Gastrocnemius medialis (tissue), 4 donors: ENCODE measurements at places on chromosomes 3 and 15. TPM values are rescaled to one million over a fixed set of nuclear protein-coding genes. Genes with fewer than 3 reads are reported as not detected.
A peak's percentile ranks its signal among the peaks of the same experiment; 100 is the strongest.

BLOC1S6 gene
- total RNA-seq = 32.9 TPM

- H3K36me3 ChIP-seq = no peaks in the 10 kb centered on the region
- H3K4me3 ChIP-seq = no peak overlapping the region
- no peak overlapping the region for H3K27ac ChIP-seq
Measured at GRCh38 chr3:39109086-39109485, 1.6 kb downstream of the TTC21A start.

CCDC39 gene
- not detected for total RNA-seq

IQCH gene
- 0.07 TPM for total RNA-seq

DNA sequence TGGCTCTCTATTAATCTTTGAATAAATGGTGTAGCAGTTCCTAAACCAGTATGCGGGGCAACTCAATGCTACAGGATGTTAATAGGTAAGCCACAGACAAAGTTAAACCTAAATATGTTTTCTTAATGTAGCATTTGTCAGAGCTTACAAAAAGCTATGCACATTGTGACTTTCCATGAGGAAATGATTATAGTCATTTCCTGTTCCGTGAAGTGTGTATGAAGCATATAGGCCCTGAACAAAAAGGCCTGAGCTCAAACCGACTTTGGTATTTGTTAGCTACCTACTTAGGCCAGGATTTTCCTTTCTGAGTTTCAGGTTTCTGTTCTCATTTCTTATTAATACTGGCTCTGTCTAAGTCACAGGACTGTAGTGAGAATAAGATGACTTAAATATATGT lies 14.2 kb downstream of the ZNF80 start:
- H3K27ac ChIP-seq = no peak overlapping the region
- DNase-seq = no peak
- no peaks in the 10 kb centered on the region for H3K36me3 ChIP-seq
- no peaks in the 10 kb centered on the region for H3K27me3 ChIP-seq

DNA sequence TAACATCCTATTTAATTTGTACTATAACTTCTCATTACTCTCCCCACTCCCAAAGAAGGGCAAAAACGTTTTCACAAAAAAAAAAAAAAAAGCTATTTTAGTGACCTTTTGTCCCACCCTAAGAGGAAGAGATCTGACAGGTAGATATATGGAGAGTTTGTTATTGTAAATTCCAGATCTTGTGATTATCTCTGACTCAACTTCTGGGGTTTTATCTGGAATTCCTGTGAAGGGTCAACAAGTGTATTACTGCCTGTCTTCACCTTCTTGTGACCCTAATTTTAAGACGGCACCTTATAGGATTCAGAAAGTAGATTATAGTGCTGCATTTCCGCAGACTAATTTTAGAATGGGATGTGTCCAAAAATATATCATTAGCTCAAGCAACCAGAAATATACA lies 205.9 kb upstream of the CDIN1 start:
- no peak overlapping the region for H3K27ac ChIP-seq
- H3K4me1 ChIP-seq = no peaks in the 10 kb centered on the region
- H3K27me3 ChIP-seq = no peaks in the 10 kb centered on the region
- no peak for DNase-seq
- no peak overlapping the region for H3K4me3 ChIP-seq

GPR160 gene
- total RNA-seq = 0.86 TPM

DNA sequence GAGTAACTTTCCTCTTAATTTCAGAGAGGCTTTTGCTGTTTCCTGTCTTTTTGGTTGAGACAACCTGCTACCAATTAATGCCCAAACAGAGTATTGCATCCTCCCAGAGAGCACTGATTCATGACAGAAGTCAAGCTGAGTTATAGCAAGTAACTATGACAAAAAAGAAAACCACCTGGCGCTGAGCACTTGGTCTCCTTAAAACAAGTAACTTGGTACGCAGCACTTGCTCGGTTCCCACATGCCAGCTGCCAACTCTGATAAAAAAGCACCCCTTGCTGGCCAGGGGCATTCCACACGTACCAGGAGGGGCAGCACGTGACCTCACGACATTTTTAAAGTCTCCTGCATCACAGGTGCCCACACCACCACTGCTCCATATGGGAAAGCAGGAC lies 13.5 kb upstream of the MYO5C start:
- no peaks in the 10 kb centered on the region for H3K27me3 ChIP-seq
- no peak for DNase-seq
- no peak overlapping the region for H3K4me3 ChIP-seq

PCLAF gene
- total RNA-seq = not detected

AGBL1 gene
- 3.8 TPM for total RNA-seq

GRCh38 chr15:94135486-94136147 lies 95.7 kb upstream of the MCTP2 start:
- no peak for DNase-seq
- no peak overlapping the region for H3K27ac ChIP-seq
- no peaks in the 10 kb centered on the region for H3K4me1 ChIP-seq
- H3K27me3 ChIP-seq = no peaks in the 10 kb centered on the region
- H3K36me3 ChIP-seq = no peaks in the 10 kb centered on the region

- no peaks in the 10 kb centered on the region for H3K27me3 ChIP-seq
- H3K36me3 ChIP-seq = no peaks in the 10 kb centered on the region
- no peak overlapping the region for H3K27ac ChIP-seq
- no peaks in the 10 kb centered on the region for H3K4me1 ChIP-seq
- DNase-seq = no peak
- no peak overlapping the region for H3K4me3 ChIP-seq
Measured at GRCh38 chr3:117597865-117598264, 888.3 kb downstream of the TUSC7 start.

DNA sequence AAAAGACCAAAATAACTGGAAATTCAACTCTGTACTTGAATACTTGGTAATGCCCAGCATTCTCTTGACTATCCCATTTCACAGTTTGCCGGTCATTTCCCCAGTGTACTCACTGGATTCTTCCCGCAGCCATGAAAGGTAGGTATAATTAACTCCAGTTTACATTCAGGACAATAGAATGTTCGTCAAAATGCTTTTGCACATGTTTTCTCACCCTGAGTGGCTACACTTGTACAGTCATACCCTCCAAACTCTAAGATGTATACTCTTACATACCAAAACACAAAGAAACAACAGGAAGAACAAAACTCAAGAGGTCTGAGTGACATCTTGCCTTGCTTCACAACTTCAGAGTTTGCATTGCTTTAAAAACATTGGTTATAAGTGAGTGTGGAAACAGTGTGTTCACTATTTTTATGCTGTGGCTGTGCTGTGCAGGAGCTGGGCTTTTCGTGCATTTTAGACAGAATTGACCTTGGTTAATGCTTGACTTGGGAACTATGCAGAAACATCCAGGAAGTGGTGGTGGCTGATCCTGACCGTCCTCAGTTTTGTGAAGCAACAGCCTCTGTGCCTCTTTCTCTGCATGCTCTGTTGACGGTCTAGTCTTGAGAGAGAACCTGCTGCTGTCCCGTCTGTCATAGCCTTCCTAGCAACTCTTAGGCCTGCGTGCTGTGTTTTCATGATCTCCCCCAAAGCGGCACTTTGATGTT lies 90.5 kb downstream of the IGF1R start:
- no peaks in the 10 kb centered on the region for H3K36me3 ChIP-seq
- H3K27ac ChIP-seq = no peak overlapping the region
- H3K4me3 ChIP-seq = no peak overlapping the region
- peaks cover 17% of the 10 kb centered on the region for H3K4me1 ChIP-seq

GRCh38 chr3:143060906-143061305 lies 58.7 kb upstream of the CHST2 start:
- H3K27me3 ChIP-seq = no peaks in the 10 kb centered on the region
- H3K4me1 ChIP-seq = no peaks in the 10 kb centered on the region
- DNase-seq = no peak
- H3K4me3 ChIP-seq = no peak overlapping the region

DNA sequence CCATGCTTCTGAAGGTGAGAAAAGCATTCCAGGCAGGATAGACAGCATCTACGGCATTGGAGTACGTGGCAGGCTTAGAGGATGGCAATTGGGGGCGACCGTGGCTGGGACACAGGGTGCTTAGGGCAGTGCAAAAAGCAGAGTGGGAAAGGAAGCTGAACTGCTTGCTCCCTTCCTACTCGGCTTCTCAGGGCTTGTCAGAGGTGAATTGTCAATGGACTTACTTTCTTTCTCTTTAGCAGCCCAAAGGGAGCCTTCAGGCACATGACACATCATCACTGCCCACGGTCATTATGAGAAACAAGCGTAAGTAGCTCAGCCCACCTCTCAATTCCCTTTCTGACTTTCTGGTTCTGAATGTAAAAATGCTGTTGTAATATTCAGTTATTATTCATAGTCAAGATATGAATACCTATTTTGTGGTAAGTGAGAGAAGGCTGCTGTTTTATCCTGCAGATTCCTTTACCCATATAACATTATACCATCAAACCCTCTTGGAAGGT lies 84.3 kb downstream of the KLHL25 start:
- H3K36me3 ChIP-seq = peaks cover 58% of the 10 kb centered on the region
- peak overlapping the region; percentile 85 for H3K27ac ChIP-seq
- no peak for DNase-seq
- H3K4me1 ChIP-seq = peaks cover 39% of the 10 kb centered on the region

GRCh38 chr15:75551091-75551490 lies 28.0 kb downstream of the PTPN9 start:
- no peaks in the 10 kb centered on the region for H3K27me3 ChIP-seq
- H3K4me3 ChIP-seq = no peak overlapping the region
- peaks cover 9% of the 10 kb centered on the region for H3K4me1 ChIP-seq
- DNase-seq = no peak
- H3K27ac ChIP-seq = no peak overlapping the region

- H3K27ac ChIP-seq = no peak overlapping the region
- H3K36me3 ChIP-seq = no peaks in the 10 kb centered on the region
Measured at GRCh38 chr15:41554343-41554742, 4.7 kb upstream of the TYRO3 start.

GRCh38 chr3:107372506-107372905 lies 4.7 kb upstream of the CCDC54 start:
- no peaks in the 10 kb centered on the region for H3K27me3 ChIP-seq
- H3K4me1 ChIP-seq = peaks cover 5% of the 10 kb centered on the region
- no peak for DNase-seq
- H3K27ac ChIP-seq = no peak overlapping the region
- no peaks in the 10 kb centered on the region for H3K36me3 ChIP-seq
- no peak overlapping the region for H3K4me3 ChIP-seq

DNA sequence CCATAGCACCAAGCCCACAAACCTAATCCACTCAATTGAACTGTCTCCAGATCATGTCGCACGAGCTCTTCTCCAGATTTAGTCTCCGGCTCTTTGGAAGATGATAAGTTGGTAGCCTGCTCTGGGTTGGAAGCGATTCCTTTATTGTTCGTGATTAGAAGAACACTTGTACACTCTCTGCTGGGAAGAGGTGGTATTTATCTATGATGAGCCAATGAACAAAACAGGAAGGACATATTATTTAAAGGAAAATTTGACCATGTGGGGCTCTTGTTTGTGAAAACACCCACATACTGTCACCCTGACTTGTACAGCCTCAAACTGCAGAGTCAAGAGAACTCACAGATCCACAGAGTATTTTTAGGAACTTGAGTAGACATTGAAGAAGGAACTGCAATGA lies 54.4 kb downstream of the MYZAP start:
- no peak overlapping the region for H3K4me3 ChIP-seq
- no peak for DNase-seq
- peaks cover 15% of the 10 kb centered on the region for H3K4me1 ChIP-seq
- H3K27ac ChIP-seq = no peak overlapping the region

- no peaks in the 10 kb centered on the region for H3K36me3 ChIP-seq
- no peak overlapping the region for H3K4me3 ChIP-seq
- H3K27ac ChIP-seq = no peak overlapping the region
Measured at GRCh38 chr3:186525369-186526255, 18.6 kb downstream of the CRYGS start.

UBA7 gene
- total RNA-seq = 4.6 TPM

GRCh38 chr3:28727307-28727706 lies 378.7 kb upstream of the AZI2 start:
- H3K27ac ChIP-seq = no peak overlapping the region
- H3K4me1 ChIP-seq = no peaks in the 10 kb centered on the region
- H3K4me3 ChIP-seq = no peak overlapping the region
- no peaks in the 10 kb centered on the region for H3K36me3 ChIP-seq

DNA sequence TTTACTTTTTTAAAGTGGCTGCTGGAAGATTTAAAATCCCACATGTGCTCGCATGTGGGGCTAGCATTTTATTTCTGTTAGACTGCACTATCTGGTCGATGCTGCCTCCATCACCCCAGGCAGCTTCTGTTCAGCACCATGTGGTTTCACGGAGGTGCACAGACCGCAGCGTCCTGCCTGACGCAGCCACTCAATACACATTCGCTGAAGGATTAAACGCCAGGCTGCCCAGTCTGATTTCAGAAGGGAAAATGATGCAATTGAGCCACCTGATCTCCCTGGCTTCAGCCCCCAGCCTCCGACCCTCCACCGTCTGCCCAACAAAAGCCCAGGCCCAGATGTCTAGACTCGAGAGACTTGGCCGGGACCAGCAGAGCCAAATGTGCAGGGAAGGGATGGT lies 84.5 kb downstream of the MEGF11 start:
- no peak for DNase-seq
- H3K27me3 ChIP-seq = peaks cover 2% of the 10 kb centered on the region
- H3K4me1 ChIP-seq = no peaks in the 10 kb centered on the region
